Activated T-helper 1 cell treated with anti-CD3 and anti-CD28 coated beads, Interleukin-12 subunit alpha, Interleukin-12 subunit beta, Interleukin-2, Interleukin-4 antibody, amounts not matched to agents 30 ng/mL and 10 ng/mL and 1 ng/mL, durations not matched to agents 14 hours and 24 hours and 36 hours (primary cell): ENCODE measurements at places on chromosomes 7 and 10. TPM values are rescaled to one million over a fixed set of nuclear protein-coding genes. Genes with fewer than 3 reads are reported as not detected.

The PHYHIPL gene
- not detected in 2 replicates for total RNA-seq

The TAC1 gene
- 0.31 and 0.51 TPM in 2 replicates for total RNA-seq

The TUBB8 gene
- total RNA-seq: not detected in 2 replicates

The AGR2 gene
- total RNA-seq: not detected in 2 replicates

The GSAP gene
- 1.3 and 1.6 TPM in 2 replicates for total RNA-seq

The NPSR1 gene
- total RNA-seq: not detected in 2 replicates

The TEX47 gene
- not detected in 2 replicates for total RNA-seq

The EN2 gene
- total RNA-seq: not detected in 2 replicates

The PRSS58 gene
- not detected in 2 replicates for total RNA-seq

The TMEM196 gene
- total RNA-seq: not detected in 2 replicates

GRCh38 chr7:137488038-137488437, 144.5 kb upstream of the PTN start:
- H3K36me3 ChIP-seq: no peaks in the 10 kb centered on the region
- H3K4me3 ChIP-seq: no peak overlapping the region
- no peaks in the 10 kb centered on the region for H3K4me1 ChIP-seq
- H3K27me3 ChIP-seq: no peaks in the 10 kb centered on the region

DNA sequence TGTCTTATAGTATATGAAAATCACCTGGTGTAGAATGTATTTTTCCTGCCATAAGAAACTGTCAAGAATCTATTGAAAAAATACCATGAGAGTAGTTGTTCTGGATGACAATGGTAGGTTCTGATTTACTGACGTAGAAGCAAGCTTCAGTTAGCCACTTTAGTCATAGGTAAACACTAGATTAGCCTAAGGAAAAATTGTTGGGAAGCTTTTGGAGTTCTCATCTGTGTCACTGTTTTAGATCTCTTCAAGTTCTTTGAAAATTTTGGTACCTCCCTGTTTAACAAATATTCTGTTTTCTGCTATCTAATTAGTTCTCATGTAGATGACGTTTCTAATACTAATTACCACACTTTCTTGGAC, 131.8 kb downstream of the ADK start:
- H3K27ac ChIP-seq: no peak overlapping the region
- H3K4me3 ChIP-seq: no peak overlapping the region
- H3K36me3 ChIP-seq: peaks cover 12% of the 10 kb centered on the region
- no peaks in the 10 kb centered on the region for H3K27me3 ChIP-seq
- DNase-seq: no peak

DNA sequence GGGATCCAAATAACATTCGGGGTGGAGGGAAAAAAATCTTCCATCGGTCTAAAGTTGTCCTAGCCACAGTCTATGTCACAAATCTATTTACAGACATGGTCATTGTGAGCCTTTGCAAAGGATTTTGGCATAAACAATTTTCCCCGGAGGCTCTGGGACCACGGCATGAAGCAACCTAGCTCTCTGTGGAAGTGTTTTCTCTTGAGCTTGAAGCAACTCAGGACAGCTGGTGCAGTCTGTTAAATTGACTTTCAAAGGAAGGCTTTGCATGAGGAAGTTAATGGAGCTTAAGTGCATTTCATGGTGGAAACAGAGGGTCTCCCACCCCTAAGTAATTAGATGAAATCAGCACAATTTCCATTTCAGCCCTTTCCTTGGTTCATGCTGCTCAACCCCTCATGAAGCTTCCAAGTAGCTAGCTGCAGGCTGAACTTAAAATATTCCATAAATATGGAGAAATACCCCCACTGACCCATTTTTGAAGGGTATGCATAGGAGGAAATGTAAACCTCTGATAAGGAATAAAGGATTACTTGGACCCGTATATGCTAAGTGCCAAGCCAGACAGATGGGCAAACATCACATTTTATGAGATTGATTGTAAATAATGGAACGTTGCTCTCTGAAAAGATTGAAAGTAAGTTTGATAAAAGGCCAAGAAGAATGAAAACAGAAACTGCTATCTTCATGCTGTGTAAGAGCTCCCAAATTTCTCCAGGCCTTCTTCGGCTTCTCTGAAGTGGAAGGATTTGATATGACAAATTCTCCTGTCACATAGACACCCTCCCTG, 39.9 kb downstream of the CCDC3 start:
- H3K36me3 ChIP-seq: no peaks in the 10 kb centered on the region
- peaks cover 3% of the 10 kb centered on the region for H3K27me3 ChIP-seq
- H3K27ac ChIP-seq: no peak overlapping the region
- H3K4me1 ChIP-seq: no peaks in the 10 kb centered on the region
- H3K4me3 ChIP-seq: no peak overlapping the region

GRCh38 chr10:6581778-6582228, 1.7 kb upstream of the PRKCQ start:
- peaks cover 58% of the 10 kb centered on the region for H3K36me3 ChIP-seq
- peak overlapping the region; percentile 99 for H3K27ac ChIP-seq
- no peaks in the 10 kb centered on the region for H3K27me3 ChIP-seq
- H3K4me3 ChIP-seq: peak overlapping the region; percentile 98
- no peak for DNase-seq
- H3K4me1 ChIP-seq: peaks cover 79% of the 10 kb centered on the region

- H3K27me3 ChIP-seq: peaks cover 2% of the 10 kb centered on the region
- no peak for DNase-seq
- no peak overlapping the region for H3K4me3 ChIP-seq
- no peaks in the 10 kb centered on the region for H3K36me3 ChIP-seq
- H3K4me1 ChIP-seq: no peaks in the 10 kb centered on the region
These were observed 31.1 kb downstream of the ZWINT start for GRCh38 chr10:56329961-56330360.

DNA sequence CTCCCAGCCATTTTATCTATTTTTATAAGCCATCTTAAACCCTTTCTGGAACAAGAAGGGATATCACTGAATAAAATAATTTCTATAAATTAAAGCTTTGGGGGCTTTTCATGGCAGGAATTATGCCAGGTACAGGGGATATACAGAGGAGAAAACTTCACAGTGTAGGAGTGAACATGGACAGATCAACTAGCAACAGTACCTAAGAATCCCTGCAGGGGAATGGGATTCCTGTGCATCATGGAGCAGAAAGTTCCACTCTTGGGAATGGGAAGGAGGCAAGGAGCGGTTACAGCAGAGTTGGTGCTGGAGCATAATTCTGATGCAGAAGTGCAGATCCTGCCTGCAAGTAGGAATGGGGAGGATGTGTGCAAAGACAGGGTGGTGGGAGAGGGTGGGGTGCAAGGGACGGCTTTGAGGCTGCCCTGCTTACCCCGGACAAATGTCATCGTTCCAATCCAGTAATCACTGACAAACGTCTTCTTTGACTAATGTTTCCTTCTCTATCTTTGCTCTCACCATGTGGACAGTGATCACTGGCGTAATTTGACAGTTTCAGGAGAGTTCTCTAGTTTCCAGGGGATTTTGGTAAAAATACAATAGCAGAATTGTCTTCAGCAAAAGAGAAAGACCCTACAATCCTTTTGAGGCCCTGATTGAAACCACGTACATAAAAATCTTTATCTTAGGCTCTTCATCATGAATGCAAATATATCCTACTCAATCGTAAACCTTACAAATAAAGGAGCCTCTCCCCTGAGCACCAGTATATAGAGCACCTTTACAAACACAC, 196.7 kb downstream of the HECW1 start:
- H3K27ac ChIP-seq: no peak overlapping the region
- no peak overlapping the region for H3K4me3 ChIP-seq
- no peak for DNase-seq
- no peaks in the 10 kb centered on the region for H3K27me3 ChIP-seq
- peaks cover 13% of the 10 kb centered on the region for H3K4me1 ChIP-seq

GRCh38 chr10:33859319-33860022, 525.0 kb upstream of the NRP1 start:
- H3K27me3 ChIP-seq: no peaks in the 10 kb centered on the region
- no peak for DNase-seq
- H3K36me3 ChIP-seq: no peaks in the 10 kb centered on the region
- no peak overlapping the region for H3K27ac ChIP-seq

- peak; percentile 81 for DNase-seq
- peaks cover 70% of the 10 kb centered on the region for H3K4me1 ChIP-seq
- H3K27ac ChIP-seq: peak overlapping the region; percentile 98
- no peaks in the 10 kb centered on the region for H3K27me3 ChIP-seq
- peak overlapping the region; percentile 86 for H3K4me3 ChIP-seq
These were observed 13.3 kb upstream of the DDIT4 start for GRCh38 chr10:72260239-72260975.

DNA sequence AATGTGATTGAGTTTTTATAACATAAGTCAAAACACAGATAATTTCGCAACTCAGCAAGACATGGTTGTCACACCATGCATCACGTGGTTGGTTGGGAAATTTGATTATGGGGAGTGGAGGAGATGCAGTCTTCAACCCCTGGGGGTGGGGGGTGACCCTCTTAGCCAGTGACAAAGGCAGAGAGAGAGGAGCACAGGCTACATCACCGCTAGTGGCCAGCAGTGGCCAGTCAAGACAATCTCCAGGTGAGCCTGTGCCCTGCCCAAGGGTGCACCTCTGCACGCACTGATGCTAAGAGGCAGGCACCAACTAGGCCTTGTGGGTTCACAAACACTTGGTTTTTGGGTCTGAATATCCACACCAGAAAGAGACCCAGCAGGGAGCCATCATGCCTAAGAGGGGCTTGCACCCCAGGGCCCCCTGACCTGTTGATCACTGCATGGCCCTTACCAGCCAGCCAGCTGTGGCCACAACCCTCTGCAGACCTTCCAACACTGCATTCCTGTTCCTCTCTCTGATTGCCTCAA, 244.4 kb downstream of the FANK1 start:
- H3K36me3 ChIP-seq: no peaks in the 10 kb centered on the region
- no peak overlapping the region for H3K4me3 ChIP-seq
- no peak overlapping the region for H3K27ac ChIP-seq
- DNase-seq: no peak

DNA sequence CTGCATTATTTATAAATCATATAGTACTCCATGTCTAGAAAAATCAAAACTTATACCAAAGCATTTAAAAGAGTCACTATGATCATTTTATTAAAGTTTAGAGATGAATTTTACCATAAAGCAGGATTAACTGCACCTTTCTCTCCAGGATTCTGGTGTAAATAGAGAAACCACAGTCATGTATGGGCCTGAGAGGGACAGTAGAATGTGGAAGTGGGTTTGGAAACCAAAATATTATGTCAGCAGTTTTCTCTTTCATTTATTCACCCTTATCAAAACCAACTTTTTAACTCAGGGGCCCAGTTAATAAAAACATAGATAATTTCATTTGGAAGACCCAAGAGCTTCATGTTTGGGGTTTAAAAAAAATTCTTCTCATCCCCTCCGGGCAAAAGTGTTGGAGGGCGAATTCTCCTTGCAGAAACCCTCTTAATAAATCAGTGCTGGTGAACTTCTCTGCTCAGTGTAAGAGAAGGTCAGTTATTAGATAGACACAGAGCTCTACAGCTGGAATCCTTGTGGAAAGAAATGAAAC, 266.2 kb downstream of the CREB5 start:
- H3K27me3 ChIP-seq: peaks cover 2% of the 10 kb centered on the region
- no peak for DNase-seq
- no peaks in the 10 kb centered on the region for H3K36me3 ChIP-seq
- no peaks in the 10 kb centered on the region for H3K4me1 ChIP-seq
- H3K4me3 ChIP-seq: no peak overlapping the region
- no peak overlapping the region for H3K27ac ChIP-seq

- peaks cover 4% of the 10 kb centered on the region for H3K27me3 ChIP-seq
- H3K27ac ChIP-seq: no peak overlapping the region
- no peak overlapping the region for H3K4me3 ChIP-seq
- H3K4me1 ChIP-seq: peaks cover 19% of the 10 kb centered on the region
- DNase-seq: no peak
- H3K36me3 ChIP-seq: peaks cover 8% of the 10 kb centered on the region
These were observed 35.4 kb downstream of the ADAP1 start for GRCh38 chr7:919114-919442.

DNA sequence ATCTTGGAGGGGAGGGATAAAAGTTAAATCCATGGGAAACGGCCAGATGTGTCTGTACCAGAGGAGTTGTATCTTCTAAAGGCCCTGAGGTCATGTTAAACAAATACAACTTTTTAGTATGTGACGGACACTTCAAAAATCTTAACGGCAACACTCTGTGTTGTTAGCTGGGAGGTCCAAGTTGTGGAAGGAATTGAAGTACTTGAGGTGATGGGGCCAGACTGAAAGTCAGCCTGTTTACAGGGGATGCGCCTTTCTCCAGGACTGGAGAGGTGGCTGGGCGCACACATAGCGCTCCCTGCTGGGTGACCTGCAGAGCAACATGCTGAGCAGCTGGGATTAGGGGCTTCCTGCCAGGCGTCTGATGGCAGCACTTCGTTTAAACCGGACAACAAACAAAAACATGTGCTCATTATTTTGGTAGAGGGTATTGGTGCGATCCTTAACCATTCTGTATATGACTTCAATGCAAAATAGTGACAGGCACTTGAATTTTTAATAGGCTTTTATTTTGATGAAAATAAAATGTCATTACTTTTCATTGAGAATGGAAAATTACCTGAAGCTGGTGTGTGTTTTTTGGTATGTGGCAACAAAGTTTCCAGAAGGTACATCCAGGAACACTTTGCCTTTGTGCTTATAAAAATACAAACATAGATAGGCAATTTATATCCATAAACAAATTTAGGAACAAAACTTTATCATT, 198.2 kb downstream of the MLLT10 start:
- peaks cover 28% of the 10 kb centered on the region for H3K36me3 ChIP-seq
- peak; percentile 19 for DNase-seq
- H3K27me3 ChIP-seq: no peaks in the 10 kb centered on the region
- H3K4me1 ChIP-seq: peaks cover 29% of the 10 kb centered on the region

DNA sequence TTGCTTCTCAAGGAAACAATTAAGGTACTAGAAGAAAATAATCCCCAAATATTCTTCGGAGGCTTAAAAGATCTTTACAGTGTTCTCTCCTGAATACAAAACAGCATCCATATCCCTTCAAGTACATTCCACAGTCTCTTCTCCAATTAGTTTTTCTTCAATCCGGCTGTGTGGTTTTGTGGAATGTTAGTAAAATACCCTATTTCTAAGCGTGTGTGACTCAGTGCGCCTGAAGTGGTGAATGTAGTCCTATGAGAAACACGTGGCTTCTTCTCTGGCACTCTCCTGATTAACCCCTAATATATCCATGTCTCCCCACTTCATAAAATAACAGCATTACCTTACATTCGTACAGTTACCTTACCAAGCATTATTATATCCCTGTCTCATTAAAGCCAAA, 570.2 kb downstream of the ARL4A start:
- no peaks in the 10 kb centered on the region for H3K27me3 ChIP-seq
- H3K36me3 ChIP-seq: no peaks in the 10 kb centered on the region
- H3K4me3 ChIP-seq: no peak overlapping the region
- no peak for DNase-seq

DNA sequence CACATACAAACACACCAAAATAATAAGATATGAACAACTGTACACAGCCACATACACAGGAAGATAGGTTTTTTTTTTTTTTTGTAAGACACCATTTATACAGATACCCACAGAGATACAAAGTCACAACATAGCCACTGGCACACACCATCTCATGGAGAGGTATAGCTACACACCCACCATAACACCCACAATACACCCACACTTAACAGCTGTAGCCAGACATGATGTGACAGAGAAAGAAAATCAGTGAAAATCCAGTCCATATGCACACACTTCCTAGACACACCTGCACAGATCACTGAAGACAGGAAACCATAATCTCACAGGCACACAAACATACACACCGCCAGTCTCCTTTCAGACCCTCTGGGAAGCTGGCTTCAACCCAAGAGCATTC, 62.4 kb upstream of the PAX2 start:
- no peaks in the 10 kb centered on the region for H3K4me1 ChIP-seq
- no peak overlapping the region for H3K27ac ChIP-seq
- peaks cover 89% of the 10 kb centered on the region for H3K27me3 ChIP-seq
- no peaks in the 10 kb centered on the region for H3K36me3 ChIP-seq
- no peak overlapping the region for H3K4me3 ChIP-seq

GRCh38 chr7:119620769-119621168, 652.2 kb upstream of the KCND2 start:
- no peak overlapping the region for H3K4me3 ChIP-seq
- DNase-seq: no peak
- no peaks in the 10 kb centered on the region for H3K36me3 ChIP-seq
- no peaks in the 10 kb centered on the region for H3K27me3 ChIP-seq
- H3K27ac ChIP-seq: no peak overlapping the region
